Stimulated activated CD8-positive, alpha-beta memory T cell treated with anti-CD3 and anti-CD28 coated beads, Interleukin-2, amount 100 ng/mL, for 1 hour (primary cell): ENCODE measurements at places on chromosomes 12 and 14.

DNA sequence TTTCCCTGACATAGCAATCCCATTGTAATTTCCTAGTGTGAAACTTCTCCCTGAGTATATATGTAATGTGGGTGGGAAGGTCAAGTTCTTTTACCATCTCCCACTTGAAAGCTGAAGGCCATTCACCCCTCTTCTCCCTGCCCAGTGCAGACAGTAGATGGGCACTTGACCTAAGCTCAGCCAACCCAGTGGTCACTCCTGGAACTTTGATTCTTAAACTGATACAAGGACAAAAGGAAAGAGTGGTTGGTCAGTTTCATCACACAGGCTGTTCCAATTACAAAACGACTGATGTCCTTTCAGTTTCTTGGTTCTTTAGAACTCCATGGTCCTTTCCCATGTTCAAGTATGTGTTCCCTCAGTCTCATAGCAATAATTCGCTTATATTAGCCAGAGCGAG lies 8.4 kb upstream of the APOLD1 start:
- DNase-seq: no peak

- DNase-seq: no peak
Observed at GRCh38 chr12:110091136-110091711, 32.9 kb upstream of the IFT81 start.

DNA sequence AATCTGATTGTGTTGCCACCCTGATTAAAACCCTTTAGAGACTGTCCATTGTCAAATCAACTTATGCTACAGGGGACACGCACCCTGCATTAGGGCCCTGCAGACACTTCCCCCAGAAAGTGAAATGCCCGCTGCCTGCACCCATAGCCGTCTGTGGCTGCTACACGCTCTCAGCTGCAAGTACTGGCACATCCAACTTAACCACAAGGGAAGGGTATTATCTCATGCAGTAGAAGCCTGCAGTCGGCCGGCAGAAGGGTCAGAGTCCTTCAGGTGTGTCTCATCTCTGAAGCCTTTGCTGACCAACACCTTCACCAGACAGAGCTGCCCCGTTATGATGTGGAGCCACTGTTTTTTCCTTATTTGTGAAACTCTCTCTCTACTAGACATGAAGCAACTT lies 20.8 kb downstream of the CFAP251 start:
- DNase-seq: no peak

GRCh38 chr14:95500201-95500681 lies 16.2 kb downstream of the SYNE3 start:
- no peak for DNase-seq

- no peak for DNase-seq
Observed at GRCh38 chr12:124718458-124718857, 145.2 kb downstream of the SCARB1 start.

DNA sequence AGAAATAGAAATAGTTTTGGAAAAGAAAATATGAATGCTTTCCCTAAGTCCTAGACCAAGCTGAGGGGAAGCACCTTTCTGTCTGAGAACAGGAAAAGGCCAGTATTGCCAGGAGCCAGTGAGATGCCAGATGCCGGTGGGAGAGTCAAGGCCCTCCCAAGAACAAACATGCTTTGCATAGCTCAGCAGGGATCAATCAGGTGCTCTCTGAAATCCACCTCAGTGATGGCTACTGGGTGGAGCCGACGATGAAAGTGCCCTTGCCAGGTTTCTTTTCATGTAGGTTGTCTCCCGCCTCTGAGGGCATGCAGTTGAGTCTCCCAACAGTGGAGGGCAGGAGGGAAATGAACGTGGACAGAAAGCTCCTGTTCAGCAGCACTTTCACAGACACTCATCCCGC lies 28.3 kb downstream of the DEGS2 start:
- no peak for DNase-seq

DNA sequence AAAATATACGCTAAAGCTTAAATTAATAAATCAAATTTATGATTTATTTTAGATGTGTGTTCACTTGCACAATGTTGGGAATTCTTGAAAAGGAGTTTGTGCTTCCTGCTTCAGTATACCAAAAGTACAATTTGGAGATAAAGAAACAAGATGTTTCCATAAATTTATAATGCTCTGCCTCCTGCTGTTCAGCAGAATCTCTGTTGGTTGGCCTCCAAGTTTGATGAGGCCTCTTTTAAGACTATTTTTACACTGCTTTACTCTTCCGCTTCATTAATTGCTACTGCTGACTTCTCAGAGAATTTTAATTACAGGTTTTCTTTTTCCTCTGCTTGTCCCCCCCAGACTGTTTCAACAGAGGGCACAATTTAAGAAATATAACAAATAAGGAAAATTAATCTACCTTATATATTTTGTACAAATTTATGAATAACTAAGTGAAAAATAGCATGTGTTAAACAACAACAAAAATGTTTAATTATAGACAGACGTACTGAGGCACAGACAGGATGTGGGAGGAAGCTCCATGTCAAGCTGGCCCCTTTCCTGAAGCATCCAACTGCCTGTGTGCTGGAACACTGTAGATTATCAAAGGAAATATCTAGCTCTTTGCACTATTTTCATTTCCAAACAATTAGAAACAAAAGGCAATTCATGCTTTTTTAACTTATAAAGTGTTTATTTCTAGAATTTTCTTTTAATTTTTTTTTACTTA lies 83.9 kb downstream of the PIK3C2G start:
- no peak for DNase-seq

DNA sequence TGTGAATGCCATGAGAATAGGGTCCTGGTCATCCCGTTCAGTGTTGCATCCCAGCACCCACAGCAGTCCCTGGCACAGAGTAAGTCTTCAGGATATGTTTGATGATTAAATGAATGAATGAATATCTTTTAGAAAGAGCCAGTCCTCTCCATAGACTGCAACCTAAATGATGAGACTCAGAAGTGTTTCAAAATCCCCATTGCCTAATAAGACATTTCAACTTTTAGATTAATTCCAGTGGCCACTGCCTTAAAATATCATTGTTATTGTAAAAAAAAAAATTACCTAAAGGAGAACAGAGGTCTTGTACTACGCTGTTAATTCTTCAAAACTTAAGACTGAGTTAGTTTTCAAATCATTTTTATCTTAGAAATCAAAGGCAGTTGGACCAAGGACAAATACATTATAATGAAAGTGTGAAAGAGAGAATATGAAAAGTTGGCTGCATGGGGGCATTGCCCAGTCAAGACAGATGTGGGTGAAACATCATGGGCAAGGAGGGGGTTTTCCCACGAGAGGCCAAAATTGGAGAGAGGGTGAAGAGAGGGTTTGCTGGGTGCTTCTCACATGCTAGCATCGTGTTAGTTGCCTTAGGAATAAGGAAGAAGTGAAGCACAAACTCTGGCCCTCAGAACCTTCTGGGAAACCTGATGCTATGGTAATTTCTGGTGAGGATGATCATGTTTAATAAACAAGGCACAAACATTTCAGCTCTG lies 26.3 kb upstream of the CPM start:
- no peak for DNase-seq
